Stimulated activated CD8-positive, alpha-beta memory T cell treated with anti-CD3 and anti-CD28 coated beads, Interleukin-4, amount 100 ng/mL, for 1 hour (primary cell): ENCODE measurements at places on chromosomes 11 and 22.

DNA sequence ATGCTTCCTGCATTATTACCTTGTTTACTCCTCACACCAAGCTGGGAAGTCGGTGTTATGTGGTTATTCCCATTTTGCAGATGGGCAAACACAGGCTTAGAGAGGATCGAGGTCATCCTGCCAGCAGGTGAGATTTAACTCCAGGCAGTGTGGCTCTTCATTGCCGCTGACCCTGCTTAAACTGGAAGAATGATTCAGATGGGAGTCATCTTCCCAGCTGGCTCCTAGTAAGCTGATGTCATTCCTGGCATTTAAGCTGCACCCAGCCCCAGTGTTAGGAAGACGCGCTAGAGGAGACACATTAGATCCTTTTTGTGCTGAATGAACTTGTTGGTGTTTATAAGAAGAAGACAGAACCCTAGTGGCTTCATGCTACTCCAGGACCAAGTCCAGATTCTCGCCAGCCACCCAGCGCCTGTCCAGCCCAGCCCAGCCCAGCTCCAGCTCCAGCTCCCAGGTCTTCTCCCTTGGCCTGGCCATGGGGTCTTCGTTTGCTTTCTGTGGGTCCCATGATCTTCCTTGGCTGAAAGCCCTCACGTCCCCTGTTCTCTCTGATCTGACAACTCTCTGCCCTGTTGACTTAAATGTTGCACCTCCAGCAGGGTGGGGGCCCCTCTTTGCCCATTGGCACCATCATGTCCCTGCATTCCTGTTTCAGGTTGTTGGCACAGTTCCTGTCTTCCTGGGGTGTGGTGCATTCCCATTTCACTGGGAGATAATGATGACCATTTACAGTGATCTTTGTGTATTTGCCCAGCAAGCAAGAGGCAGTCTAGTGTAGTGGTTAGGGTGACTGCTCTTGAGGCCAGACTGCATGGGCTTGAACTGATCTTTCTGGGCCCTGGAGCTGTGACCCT lies 13.6 kb downstream of the PARVB start:
- DNase-seq, result no peak

- no peak for DNase-seq
Observed at GRCh38 chr22:31080164-31080847, 812 bp upstream of the SMTN start.

GRCh38 chr22:46696229-46696518 lies 41.9 kb downstream of the CERK start:
- DNase-seq, result no peak

- no peak for DNase-seq
Observed at GRCh38 chr11:71242391-71242790, 10.0 kb downstream of the SHANK2 start.

DNA sequence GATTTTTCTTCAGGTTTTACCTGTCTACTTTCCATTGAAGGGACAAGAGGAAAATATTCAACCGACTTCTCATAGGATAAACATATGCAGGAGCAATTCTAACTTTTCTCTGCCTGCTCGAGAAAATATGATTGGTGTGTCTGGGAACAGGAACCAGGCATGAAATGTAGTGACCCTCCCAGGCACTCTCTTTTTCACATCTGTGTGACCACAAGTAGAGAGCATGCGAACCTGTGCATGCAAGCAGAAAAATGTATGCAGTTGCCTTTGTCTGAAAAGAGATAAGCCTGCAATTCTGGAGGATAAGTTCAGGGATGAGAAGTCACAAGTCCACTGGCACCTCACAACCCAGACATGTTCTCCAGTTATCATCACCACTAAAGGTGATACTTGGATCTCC lies 583.5 kb upstream of the FAT3 start:
- no peak for DNase-seq

DNA sequence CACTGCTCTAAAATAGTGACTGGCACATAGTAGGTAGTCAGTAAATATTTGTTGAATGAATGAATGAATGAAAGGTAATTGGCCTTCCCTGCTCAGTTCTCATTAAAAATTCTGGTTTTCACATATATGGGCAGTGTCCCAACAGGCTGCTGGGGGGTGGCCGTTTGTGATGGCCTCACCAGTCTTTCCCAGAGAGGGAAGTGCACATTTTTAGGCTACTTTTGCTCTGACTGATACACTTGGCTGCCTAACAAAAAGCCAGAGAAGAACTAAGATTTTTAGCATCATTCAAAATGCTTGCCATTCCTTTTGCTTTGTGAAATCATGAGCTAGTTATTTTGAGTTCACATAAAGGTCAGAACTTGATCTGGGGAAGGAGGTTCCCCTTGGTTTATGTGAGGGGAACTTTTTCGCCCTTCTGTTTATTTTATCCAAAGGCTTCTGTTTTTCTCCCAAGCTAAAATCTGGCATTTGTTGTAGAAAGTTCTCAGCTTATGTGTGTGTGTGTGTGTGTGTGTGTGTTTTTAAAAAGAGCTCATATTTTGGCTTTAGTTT lies 83.1 kb downstream of the PTPRJ start:
- no peak for DNase-seq

DNA sequence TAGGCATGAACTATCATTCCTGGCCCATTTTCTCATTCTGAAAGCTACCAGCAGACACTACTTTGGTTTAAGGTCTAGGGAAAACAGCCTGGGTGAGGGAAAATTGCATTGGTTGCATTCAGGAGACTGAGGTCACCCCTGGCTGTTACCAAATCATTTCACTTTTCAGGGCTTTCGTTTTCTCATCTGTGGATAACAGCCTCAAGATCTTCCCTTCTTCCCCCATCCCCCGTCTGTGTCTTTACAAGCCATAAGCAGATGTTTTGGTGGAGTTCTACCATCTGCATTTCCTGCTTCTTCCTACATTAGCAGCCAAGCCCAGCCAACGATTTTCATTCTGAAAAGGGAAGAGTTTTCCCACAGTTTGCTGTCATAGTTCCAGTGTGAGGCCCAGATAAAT lies 130.4 kb downstream of the HIPK3 start:
- no peak for DNase-seq

DNA sequence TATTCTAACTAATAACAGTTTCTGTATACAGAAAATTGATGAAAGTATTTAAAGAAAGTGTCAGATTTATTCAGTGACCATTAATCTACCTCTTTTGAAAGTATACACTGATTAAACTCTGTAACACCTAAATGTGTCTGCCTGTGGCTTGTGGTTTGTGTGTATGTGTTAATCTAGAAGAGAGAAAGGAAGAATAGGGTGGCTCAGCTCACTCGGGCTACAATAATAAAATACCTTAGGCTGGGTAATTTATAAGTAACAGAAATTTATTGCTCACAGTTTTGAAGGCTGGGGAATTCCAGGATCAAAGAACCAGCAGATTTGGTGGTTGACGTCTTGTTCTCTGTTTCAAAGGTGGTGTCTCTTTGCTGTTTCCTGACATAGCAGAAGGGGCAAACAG lies 13.6 kb upstream of the OR5AS1 start:
- DNase-seq, result no peak

DNA sequence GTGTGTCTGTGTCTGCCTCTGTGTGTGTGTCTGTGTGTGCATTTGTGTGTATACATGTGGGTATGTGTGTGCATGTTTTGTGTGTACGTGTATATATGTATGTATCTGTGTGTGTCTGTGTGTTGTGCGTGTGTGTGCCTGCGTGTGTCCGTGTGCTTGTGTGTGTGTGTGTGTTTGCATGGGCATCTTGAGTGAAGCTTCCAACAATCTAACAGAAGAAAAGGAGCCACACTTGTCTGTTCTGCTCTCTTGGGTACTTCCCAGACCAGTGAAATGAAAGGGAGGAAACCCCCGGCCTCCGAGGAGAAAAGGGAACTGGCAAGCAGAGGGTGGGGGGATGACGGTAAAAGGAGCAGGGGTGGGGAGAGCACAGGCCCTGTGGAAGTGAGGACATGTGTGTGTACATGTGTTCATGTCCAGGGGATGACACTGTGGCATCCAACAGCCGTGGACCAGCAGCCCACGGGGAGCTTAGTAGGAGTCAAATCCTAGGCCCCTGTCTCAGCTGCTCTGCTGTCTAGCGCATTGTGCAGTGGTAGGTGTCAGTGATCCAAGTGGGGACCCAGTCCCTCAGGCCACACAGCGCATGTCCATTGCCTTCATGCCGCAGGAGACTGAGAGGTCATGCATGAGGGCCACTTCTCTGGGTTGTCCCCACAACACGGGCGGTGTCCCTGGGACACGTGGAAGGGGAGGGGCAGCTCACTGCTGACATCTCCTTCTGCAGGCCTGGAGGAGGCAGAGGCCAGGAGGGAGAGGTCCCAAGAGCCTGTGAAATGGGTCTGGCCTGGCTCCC lies 8.1 kb downstream of the CSF2RB start:
- DNase-seq, result no peak

- DNase-seq, result no peak
Observed at GRCh38 chr22:28464127-28464526, 215.5 kb downstream of the TTC28 start.

DNA sequence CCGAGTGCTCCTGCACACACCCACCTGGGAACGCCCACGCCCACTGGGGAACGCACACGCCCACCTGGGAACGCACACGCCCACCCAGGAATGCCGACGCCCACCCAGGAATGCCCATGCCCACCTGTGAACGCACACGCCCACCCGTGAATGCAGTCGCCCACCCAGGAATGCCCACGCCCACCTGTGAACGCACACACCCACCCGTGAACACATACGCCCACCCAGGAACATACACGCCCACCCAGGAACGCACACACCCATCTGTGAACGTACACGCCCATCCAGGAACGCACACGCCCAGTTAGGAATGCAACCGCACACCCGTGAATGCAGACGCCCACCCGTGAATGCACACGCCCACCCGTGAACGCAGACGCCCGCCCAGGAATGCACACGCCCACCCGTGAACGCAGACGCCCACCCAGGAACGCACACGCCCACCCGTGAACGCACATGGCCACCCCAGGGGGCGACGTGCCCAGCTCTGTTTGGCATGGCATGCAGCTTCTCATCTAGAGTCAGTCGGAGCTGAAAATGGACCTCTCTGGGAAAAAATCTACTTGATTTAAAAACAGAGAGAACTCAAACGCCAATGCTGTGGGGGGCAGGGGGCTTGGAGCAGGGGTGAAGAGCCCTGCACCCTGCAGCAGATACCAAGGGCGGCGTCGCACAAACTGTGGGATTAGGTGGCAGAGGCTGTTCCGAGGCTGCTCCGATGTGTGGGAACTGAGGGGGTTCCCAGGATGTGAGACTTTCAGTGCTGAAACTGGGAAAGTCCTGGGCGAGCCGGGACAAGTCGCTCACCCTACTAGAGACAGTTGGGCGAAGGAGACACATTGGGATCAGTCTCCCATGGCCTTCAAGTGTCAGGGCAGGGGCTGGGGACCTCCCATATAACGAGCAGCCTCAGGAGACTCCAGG lies 83.3 kb downstream of the MYEOV start:
- no peak for DNase-seq

DNA sequence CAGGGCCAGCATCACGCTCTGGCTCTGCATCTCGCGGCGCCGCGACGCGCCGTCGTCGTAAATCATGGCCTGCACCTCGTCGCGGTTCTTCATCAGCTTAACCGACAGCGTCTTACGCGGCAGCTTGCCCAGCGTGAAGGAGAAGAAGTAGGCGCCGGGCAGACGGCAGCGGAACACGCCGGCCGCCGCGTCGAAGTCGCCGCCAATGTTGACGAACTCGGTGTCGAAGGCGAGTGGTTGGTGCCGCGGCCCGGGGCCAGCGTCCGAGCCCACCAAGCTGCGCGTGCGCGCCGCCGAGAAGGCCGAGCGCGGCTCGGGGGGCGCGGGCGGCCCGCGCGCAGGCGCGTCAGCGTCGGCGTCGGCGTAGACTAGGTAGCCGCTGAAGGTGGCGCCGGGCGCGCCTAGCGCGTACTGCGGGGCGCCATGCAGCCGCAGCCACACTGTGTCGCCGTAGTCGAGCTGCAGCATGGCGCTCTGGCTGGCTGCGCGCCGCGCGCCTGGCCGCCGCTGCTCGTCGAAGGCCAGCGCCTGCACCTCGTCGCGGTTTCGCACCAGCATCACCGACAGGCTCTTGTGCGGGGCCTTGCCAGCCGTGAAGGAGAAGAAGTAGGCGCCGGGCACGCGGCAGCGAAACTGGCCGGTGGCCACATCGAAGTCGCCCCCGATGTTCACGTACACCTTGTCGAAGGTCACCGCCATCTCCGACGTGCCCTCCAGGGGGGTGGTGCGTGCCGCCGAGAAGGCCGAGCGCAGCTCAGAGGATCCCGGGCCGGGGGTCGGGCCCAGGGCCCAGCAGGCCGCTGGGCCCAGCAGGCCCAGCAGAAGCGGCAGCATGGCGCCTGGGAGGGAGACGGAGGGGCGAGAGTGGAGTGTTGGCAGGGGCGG lies 3.7 kb downstream of the FAM180B start:
- no peak for DNase-seq

DNA sequence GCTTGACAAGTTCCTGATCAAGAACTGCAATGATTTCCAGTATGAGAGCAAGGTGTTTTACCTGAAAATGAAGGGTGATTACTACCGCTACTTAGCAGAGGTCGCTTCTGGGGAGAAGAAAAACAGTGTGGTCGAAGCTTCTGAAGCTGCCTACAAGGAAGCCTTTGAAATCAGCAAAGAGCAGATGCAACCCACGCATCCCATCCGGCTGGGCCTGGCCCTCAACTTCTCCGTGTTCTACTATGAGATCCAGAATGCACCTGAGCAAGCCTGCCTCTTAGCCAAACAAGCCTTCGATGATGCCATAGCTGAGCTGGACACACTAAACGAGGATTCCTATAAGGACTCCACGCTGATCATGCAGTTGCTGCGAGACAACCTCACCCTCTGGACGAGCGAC lies 12.0 kb downstream of the YWHAH start:
- no peak for DNase-seq

GRCh38 chr11:134942681-134943080 lies 530.6 kb upstream of the B3GAT1 start:
- DNase-seq, result no peak

DNA sequence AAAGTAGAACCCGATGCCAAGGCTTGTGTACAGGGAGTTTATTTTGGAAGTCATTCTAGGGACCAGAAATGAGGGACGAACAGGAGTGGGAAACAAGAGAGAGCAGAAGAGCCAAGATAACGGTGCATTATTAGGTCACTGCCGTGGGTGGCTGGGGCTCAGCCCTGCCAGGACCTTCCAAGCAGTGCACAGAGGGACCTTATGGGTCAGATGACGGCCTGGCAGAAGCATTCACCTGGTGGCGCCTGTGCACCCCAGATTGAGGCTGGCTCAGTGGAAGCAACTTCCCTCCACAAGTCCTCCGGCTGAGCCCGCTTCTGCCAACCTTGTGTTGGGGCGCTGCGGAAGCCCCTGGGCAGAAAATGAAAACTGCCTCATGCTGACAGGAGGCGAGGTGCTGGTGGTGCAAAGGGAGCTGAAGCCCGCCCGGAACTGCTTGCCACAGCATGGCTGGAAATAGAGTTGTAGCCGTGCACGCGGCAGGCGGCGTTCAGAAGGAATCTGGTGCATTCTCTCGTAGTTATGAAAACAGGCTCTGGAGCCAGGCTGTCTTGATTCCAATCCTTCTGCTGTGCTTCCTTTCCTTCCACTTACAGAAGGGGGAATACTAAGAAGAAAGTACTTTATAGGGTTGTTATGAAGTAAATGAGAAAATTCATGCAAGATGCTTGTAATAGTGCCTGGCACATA lies 22.2 kb upstream of the TP53I11 start:
- DNase-seq, result no peak

- no peak for DNase-seq
Observed at GRCh38 chr11:64501500-64502427, 89.3 kb upstream of the SLC22A12 start.

- no peak for DNase-seq
Observed at GRCh38 chr11:9479899-9480298, 19.1 kb downstream of the ZNF143 start.
